Skin of body (tissue), 3 donors: ENCODE measurements at places on chromosomes 1 and 21. TPM values are rescaled to one million over a fixed set of nuclear protein-coding genes. Genes with fewer than 3 reads are reported as not detected.

Gene NPHS2
- not detected for total RNA-seq

Gene INAVA
- total RNA-seq = 16.4 TPM

Gene BMP8A
- total RNA-seq = 1.3 TPM

Gene BRDT
- not detected for total RNA-seq

Gene SLC45A1
- 0.49 TPM for total RNA-seq

Gene PSMD4
- 88.1 TPM for total RNA-seq

Gene MAP10
- 2.4 TPM for total RNA-seq

Gene BSDC1
- total RNA-seq = 49.8 TPM

Gene NBPF6
- not detected for total RNA-seq

DNA sequence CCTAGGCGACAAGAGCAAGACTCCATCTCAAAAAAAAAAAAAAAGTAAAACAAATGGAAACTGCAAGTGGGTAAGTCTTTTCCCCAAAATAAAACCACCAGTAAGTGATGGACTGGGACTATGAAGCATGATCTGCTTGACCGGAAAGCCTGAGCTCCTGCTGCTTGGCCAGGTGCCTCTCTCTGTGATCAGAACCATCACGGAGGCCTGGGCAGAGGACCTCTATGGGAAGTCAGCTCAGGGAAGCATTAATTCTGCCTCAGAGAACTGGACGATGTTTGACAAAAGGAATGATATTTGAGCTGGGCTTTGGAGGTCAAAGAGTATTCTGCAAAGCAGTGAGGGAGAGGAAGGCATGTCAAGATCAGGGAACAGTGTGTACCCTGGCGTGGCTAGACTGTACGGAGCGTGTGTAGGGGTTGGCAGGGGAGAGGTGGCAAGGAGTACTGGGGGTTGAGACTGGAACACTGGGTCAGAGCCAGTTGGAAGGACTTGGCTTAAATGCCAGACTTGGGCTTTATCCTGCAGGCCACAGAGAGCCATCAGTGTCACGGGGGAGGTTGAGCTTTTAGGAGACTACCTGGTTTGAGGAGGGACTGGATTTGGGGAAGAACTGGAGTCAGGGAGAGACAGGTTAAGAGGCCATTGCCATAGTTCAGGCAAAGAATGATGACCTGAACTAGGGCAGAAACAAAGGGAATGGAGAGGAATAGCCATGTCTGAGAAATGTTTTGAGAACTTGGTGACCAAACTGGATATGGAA is 16.4 kb downstream of the ATP1A2 start:
- DNase-seq = no peak

DNA sequence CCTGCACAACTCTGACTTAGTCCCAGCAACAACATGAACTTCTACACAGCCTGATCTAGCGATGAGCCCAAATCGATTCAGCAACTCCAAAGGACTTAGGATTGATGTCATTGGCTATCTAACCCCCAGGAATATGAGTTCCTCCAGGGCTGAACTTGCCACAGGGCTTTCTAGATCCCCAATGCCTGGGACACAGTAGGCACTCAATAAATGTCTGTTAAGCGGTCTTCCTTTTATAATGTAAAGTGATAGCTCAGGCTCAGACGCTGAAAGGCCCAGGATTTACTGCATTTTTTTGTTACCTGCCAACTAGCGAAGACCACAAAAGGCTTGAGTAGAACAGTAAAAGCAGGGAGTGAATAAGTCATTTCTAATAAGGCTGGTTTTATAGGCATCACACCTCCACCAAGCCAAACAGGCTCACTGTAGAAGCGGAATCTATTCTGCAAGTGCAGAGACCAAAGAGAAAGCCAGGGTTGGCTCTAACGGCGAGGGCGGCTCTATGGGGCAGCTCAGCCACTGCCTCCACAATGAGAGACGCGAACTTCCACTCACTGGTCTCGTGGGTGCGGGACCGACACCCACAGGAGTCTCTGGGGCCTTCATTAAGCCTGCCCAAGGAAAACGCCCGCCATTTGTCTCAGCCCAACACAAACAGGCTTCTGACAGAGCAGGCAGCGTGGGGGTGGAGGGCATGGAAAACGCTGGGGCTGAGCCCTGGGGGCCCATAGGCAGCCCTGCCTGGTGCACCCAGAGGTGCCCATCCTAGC is 52.0 kb downstream of the HLCS start:
- no peak for DNase-seq

- DNase-seq = no peak
These were observed 6.2 kb upstream of the C1orf105 start for GRCh38 chr1:172414331-172414730.

DNA sequence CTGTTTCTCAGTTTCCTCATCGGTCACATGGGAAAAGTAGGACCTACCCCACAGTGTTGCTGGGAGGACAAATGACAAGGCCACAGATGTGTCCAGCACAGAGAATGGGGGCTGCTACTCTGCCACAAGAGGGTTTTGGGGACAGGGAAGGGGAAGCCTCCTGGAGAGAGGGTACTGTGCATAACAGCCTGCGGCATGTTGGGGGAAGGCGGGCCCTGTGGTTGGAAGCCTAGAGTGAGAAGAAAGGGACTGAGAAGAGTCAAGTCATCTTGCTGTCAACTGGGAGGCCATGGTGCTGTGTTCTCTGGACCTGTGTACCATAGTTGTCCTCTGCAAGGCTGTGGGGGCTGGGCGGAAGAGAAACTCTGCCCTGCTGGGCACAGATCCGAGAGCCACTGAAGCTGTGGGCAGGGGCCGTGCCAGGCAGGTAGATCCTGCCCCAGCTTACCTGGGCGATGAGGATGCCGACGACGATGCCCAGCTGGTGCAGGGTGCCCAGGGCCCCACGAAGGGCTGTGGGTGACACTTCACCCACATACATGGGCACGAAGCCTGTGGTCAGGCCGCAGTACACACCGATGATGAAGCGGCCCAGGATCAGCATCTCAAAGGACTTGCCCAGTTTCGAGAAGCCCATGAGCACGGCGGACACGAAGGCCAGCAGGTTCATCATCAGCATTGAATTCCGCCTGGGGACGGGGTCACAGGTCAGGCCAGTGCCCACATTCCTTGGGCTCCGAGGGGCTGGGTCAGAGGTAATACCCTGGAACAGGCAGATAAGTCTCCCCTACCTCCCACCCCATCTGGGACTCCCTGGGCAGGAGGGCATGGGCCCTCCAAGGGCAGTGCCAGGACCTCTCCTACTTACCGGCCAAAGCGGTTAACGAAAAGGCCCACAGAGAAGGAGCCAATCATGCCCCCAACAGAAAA is 28.2 kb downstream of the SLC2A1 start:
- DNase-seq = no peak

DNA sequence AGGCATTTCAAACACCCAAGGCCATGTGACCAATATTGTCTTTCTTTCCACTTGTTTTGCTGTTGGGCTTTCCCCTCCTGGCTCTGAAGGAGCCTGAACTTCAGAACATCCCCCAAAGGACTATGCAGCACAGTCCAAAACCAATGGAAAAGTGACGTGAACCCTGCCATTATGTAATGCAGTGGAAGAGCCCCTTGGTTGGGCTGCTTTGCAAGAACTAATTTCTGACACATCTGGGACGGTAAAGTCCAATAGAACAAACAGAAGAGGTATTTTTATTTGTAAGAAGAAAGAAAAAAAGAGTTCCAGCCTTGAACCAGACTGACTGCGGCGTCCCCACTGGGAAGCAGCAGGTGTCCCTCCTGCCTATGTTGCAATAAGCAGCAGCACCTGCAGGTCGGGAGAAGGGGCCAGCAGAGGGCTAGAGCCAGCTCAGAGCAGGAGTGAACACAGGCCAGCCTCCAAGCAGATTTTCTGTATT is 116.7 kb downstream of the CDC7 start:
- DNase-seq = peak; percentile 52

DNA sequence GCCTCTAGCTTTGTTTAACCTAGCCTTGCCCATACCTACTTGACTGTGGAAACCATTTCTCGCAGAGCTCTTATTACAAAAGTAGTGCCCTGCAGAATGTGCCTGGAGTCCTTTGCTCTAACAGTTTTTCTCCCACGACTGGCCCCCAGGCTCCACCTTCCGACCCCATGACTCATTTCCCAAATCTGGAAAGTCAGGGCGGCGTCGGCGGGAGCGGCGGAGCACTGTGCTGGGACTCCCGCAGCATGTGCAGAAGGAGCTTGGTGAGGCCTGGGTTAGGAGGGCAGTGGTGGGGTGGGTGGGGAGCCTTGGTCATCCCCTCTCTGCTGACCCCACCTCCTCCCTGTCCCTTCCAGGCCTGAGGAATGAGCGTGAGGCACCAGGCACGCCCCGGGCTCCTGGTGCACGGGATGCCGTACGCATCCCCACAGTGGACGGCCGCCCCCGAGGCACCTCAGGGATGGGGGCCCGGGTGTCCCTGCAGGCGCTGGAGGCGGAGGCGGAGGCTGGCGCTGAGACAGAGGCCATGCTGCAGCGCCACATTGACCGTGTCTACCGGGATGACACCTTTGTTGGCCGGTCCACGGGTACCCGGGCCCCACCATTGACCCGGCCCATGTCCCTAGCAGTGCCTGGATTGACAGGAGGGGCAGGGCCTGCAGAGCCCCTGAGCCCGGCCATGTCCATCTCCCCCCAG is 47.5 kb downstream of the YARS1 start:
- no peak for DNase-seq

DNA sequence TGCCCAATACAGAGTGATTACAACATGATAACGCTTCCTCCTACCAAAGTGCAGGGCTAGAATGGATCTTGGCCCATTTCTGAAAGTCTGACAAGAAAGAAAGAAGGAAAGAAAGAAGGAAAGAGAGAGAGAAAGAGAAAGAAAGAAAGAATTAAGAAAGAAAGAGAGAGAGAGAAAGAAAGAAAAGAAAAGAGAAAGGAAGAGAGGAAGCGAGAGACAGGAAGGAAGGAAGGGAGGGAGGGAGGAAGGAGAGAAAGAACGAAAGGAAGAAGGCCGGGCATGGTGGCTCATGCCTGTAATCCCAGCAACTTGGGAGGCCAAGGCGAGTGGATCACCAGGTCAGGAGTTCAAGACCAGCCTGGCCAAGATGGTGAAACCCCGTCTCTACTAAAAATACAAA is 44.1 kb upstream of the PPM1J start:
- no peak for DNase-seq

DNA sequence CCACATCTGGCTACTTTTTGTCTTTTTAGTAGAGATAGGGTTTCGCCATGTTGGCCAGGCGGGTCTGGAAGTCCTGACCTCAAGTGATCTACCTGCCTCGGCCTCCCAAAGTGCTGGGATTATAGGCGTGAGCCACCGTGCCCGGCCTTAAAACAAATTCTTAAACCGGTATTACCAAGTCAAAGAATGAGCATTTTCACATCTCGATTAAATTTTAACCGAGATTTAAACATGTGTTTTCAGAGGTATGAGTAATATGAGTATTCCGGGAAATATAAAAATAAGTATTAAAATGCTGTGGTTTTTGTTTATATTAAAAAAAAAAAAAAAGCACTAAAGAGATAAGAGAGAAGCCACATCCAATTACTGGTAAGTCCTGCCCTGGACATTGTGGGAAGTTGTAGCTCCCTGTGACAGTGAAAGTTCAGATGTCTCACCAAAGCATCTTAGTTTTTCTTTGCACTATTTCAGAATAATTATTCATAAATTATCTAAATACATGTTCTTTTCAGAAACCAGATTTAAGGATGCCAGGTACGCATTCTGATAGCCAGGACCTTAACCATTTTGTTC is 24.9 kb downstream of the ZNF281 start:
- DNase-seq = no peak

DNA sequence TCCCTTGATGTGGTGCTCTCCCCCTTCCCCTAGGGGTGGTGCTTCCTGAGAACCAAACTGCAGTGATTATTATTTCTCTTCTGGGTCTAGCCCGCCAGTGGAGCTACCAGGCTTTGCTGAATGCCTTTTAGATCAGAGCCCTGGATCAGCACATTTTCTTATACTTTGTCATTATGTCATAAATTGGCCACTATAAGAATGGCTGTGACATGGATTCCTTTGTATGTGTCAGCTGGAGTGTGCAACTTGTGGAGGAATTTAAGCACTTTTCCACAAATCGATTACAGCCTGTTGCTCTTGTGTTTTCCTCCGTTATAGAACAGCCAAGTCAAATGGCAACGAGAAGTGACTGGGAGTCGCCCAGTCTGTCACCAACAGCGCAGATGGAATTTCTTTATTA is 273.3 kb downstream of the DUSP10 start:
- peak; percentile 9 for DNase-seq

GRCh38 chr1:244068567-244068966 is 17.5 kb downstream of the ZBTB18 start:
- DNase-seq = no peak

- DNase-seq = no peak
These were observed 3.9 kb upstream of the IFI44 start for GRCh38 chr1:78645723-78646122.

DNA sequence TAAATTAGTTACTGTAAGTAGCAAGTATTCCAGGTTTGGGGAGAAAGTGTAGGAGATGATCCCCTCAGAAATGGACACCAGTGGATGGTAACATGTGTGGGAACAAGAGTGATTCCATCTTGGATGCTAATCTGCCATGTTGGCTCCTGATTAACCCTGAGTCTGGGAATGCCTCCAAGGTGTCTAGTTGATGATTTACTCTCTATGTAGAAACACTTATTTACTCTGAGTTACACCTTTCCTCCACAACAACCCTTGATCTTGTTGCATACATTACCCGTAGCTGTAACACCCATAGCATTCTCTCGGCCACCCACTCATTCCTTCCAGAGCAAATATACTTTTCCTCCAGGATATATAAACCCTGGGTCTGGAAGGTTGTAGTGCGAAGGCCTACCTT is 315.9 kb upstream of the GREM2 start:
- no peak for DNase-seq

- DNase-seq = peak; percentile 51
These were observed 188.9 kb upstream of the EDN2 start for GRCh38 chr1:41673378-41673777.

DNA sequence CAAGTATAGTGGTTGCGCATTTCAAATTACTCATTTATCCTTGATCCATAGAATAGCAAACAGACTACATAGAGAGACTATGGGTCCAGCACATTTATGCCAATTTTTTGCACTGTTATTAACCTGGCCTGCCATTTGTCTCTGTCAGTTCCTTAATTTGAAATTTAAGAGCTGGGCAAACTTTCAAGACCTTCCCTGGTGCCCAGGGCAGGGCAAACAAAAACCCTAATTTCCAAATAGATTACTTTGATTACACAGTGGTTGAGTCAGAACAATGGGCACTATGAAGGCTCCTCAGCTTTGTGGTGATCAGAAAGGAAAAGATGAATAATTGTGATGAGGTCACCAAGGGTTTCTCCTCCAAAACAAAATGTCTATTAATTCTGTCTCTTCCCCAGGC is 80.6 kb downstream of the TNFSF18 start:
- DNase-seq = no peak

- no peak for DNase-seq
These were observed 25.2 kb downstream of the ARHGEF10L start for GRCh38 chr1:17564458-17565393.

- DNase-seq = no peak
These were observed 1.7 kb downstream of the TNFSF4 start for GRCh38 chr1:173205146-173206051.

GRCh38 chr1:67019600-67020136 is 34.3 kb downstream of the SLC35D1 start:
- peak; percentile 7 for DNase-seq

DNA sequence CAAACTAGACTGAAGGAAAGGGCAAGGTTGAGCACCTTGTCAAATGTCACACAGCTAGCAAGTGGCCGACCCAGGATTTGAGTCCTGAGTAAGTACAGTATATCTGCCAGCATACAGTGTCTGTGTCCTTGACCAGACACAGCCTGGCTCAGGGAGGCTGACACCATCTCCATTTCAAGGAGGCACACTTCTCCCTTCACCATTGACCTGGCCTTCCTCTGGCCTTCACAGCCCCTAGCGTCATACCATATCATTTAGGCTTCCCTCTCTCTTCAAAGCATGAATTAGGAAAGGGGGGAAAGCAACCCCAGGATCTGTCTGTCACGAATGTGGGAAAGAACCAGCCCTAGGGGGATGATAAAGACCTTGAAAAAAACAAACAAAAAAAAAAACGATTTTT is 155.6 kb downstream of the PLPP3 start:
- DNase-seq = no peak
